ENCODE measurements at places on chromosomes 1 and 21.

DNA sequence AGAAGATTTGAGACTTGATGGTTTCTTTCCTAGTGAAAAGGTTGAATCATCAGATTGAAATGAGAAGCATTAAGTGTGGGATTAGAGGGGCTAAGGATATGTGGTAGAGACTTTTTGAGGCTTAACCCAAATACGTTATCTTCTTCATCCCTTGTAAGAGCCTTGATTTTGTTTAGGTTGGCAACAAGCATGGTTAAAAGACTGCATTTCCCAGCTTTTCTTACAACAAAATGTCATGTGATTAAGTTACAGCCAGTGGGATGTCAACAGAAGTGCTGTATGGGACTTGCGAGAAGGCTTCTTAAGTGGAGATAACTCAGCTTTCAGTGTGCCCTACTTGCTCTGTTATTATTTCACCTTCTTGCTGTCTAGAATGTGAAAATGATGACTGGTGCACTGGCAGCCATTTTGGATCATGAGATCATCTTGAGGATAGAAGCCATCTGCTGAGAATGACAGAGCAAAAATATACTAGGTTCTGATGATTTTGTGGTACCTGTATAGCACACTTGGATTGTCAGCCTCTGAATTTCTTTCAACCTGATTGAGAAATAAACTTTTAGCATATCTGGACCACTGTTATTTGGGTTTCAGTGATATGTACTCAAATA, 41.3 kb upstream of the GNG12 start:
- no peak for DNase-seq

GRCh38 chr1:196933531-196934189, 9.9 kb upstream of the CFHR2 start:
- no peak for DNase-seq

DNA sequence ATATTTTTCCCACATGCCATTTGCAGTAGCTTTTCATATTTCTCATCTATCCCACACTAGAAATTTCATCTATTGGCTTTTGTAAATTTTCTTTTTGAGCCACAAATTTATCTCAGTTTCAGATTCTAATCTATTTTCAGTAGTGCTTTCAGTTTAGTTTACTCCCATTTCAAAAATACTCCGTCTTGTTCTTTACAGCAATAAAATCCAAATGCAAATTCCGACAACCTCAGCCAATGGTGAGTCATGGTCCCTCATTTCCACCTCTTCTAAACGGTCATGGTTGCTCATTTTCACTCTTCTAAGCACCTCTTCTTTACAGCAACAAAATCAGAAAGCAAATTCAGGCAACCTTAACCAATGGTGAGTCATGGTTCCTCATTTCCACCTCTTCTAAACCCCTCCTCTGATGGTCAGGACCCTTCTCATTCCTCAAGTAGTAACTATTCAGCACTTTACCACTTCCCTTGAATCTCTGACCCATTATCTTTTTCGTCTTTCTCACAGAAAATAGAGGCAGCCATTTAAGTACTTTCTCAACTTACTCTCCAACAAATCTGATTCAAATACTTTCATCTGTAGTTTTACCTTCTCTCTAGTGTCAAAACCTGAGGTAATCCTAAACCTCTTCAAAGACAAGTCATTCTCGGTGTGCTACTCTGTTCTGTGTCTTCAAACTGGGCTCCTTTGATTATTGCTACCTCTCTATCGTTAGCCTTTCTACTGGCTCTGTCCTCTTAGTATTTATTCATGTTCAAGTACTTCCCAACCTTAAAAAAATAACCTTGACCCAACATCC, 34.4 kb downstream of the C21orf91 start:
- DNase-seq, result no peak

DNA sequence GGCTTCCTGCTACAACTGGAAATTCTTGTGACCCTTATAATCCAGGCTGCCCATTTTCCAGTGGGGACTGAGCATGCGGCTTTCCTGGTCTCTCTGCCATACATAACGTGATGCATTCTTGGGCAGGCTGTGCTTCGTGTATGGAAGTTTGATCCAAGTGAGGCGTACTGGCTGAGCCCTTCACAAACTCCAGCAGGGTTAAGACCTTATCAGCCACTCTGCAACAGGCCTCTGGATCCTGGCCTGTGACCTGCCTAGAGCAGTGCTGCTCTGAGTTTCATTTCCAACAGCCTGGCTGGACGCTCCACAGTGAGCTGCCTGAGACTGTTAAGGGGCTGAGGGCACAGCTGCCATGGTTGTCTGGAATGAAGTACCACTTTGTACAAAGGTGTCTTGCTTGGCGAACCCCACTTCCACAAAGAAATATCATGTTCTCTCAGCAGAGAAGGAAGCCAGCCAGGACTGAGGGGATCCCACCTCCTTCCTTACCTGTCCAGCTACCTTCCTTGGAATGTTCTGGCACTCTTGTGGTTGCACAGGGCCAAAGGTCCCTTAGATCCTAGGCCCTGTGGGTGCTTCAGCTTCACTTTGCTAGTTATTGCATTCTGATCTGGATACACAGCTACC, 28.5 kb upstream of the XPR1 start:
- no peak for DNase-seq

GRCh38 chr1:85976516-85977205, 179.9 kb downstream of the COL24A1 start:
- no peak for DNase-seq

DNA sequence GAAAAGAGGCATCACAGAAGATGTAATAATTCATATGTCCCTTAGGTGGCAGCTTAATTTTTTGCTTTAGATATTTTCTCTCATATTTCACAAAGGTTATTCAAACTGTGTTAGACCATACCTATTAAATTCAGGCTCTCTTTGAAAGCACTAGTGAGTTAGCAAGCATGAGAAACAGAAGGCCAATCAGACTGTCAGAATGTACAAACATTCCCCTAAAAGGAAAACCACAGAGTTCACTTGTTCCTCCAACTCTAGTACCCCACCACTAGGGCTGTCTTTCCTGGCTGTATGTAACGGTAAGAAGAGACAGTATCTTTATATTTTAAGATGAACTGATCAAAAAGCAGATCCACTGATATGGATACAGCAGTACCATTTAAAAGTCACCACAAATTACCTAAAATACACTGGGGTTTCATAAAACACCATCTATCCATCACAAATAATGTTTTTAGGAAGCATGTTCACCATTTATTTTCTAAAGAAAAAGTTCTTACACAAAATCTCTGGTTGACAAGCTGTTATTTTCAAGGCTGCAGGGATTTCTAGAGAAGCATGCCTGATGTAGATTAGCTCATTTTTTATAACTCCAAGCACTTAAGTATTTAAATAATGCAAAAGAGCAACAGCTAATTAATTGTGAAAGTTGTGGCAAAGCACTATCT, 1.8 kb downstream of the ARPC5 start:
- DNase-seq, result no peak

- no peak for DNase-seq
These were observed 586.9 kb downstream of the AGBL4 start for GRCh38 chr1:49436865-49437264.

GRCh38 chr1:51270751-51271150, 34.7 kb downstream of the RNF11 start:
- no peak for DNase-seq

DNA sequence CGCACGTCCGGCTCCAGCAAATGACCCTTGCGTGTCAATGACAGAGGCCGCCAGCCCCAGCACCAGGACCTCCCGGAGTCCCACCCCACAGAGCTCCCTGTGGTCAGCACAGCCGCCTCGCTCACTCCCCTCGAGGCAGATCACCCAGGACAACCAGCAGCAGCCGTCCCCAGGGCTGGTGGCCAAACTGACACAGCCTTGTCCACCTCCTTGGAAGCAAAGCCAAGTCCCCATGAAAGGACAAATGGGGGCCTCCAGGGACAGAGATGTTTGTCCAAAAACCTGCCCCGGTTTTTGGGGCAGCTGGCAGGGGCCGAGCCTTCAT, 2.1 kb downstream of the KRTAP10-10 start:
- no peak for DNase-seq

- DNase-seq, result no peak
These were observed 16.3 kb downstream of the COL18A1 start for GRCh38 chr21:45421071-45421845.

DNA sequence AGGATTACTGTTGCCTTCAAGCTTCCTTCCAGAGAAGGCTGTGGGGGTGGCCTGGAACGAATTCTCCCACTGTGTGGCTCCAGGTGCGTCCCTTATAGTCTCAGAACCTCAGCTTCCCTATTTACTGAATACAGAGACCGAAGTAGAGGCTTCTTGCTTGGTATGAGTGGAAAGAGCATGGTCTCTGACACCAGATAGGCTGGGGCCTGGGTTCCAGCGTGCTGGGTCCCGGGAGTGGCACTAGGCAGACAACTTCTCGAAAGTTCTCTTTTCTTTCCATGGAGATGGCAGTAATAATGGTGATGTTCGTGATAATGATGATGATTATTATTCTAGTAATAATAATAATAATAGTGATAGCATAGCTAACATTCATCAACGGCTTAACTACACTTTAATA, 161.7 kb downstream of the PTPRU start:
- DNase-seq, result no peak

GRCh38 chr1:8571200-8571984, 246.0 kb downstream of the RERE start:
- DNase-seq, result no peak

DNA sequence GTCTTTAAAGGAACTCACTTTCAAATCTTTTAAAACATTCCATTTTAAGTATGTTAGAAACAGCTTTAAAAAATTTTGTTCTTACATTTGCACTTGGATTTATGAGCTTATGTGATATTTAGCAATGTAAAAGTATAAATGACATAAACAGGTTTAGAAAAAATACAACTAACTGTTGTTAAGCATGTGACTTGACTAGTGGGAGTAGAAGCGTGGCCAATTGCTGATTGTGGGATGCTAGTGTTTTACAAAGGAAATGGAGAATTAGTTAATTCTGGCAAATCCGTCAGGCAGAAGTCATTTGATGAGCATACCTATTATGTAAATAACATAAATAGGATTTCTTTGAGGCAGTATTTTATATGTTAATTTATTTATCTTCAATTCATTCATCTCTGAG, 175.8 kb downstream of the ADGRL2 start:
- DNase-seq, result no peak

GRCh38 chr21:22224261-22224660, 1226.1 kb downstream of the NCAM2 start:
- DNase-seq, result no peak

DNA sequence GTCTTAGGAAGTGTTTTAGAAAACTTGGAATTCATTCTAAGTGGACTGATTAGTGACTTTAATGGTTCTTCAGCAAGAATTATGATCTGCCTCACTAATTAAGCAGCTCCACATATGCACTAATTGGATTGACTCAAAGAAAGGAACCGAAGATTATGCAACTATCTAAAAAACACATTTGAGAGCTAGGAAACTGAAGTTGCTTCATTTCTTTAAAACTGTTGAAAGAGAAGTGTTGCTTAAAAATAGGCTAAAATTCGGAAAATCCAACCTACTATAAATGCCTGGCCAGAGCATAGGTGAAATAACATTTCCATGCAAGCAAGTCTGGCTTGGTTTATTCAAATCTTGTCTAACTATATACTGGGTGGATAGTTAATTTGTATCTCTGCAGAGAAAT, 502.9 kb upstream of the ZRANB2 start:
- no peak for DNase-seq

GRCh38 chr1:2523191-2523890, 3.1 kb downstream of the PANK4 start:
- no peak for DNase-seq

GRCh38 chr1:53625049-53625448, 113.9 kb downstream of the GLIS1 start:
- DNase-seq, result no peak

DNA sequence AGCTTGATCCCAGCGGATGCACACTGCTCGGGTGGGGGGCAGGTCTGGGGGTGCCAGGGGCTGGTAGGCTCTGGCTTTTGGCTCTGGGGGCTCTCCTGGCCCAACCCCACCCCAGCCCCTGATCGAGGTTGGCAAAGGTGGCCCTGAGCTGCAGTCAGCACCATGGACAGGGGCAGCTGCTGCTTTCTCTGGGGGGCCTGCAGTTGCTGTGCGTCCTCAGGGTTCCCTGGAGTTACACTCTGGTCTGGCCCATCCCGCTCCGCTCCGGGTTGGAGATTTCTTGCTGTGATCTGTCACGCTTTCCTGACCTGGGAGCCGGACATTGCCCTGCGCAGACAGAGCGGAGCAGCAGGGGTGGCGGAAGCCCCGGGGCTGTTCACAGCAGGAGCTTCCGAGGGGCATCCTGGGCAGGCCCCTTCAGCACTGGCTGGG, 8.0 kb upstream of the PLCH2 start:
- peak; percentile 87 for DNase-seq

DNA sequence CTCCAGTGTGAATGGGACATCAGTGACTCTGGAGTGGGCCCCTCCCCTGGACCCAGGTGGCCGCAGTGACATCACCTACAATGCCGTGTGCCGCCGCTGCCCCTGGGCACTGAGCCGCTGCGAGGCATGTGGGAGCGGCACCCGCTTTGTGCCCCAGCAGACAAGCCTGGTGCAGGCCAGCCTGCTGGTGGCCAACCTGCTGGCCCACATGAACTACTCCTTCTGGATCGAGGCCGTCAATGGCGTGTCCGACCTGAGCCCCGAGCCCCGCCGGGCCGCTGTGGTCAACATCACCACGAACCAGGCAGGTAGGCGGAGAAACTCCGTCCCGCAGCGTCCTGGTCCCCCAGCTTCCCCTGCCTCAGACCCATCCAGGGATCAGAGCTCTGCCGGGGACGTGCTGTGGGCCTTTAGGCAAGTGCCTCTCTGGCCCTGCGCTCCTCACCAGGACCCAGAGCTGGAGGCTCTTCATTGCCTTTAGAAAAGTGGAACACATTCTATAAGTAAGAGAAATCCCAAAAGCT, 25.7 kb downstream of the EPHA8 start:
- DNase-seq, result no peak

- DNase-seq, result no peak
These were observed 8.2 kb downstream of the HMGN1 start for GRCh38 chr21:39340687-39341086.

GRCh38 chr1:36464605-36465393, 615 bp upstream of the MRPS15 start:
- no peak for DNase-seq

DNA sequence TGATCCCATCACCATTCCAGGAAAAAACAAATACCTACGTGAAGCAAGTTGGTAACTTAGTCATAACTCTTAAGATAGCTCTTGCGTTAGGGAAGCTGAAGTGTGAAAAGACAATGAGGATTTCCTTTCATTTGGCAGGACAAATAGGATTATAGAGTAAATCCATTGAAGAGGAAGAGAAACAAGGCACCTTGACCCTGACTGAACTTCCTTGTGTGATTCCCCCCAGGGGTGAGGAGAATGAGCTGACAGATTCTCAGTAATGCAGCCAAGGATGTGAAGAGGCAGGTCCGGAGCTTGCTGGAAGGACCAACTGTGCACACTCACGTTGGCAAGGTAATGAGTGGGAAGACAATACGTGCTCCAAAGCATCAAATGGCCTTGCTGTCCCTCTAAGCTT, 55.0 kb upstream of the HMCN1 start:
- no peak for DNase-seq

GRCh38 chr1:93702828-93703183, 21.2 kb upstream of the BCAR3 start:
- DNase-seq, result no peak
